ENCODE measurements at places on chromosomes 13 and 19.
A peak's percentile ranks its signal among the peaks of the same experiment; 100 is the strongest.

- no peak for DNase-seq
These were observed 842 bp downstream of the SIGLEC9 start for GRCh38 chr19:51125421-51126075.

DNA sequence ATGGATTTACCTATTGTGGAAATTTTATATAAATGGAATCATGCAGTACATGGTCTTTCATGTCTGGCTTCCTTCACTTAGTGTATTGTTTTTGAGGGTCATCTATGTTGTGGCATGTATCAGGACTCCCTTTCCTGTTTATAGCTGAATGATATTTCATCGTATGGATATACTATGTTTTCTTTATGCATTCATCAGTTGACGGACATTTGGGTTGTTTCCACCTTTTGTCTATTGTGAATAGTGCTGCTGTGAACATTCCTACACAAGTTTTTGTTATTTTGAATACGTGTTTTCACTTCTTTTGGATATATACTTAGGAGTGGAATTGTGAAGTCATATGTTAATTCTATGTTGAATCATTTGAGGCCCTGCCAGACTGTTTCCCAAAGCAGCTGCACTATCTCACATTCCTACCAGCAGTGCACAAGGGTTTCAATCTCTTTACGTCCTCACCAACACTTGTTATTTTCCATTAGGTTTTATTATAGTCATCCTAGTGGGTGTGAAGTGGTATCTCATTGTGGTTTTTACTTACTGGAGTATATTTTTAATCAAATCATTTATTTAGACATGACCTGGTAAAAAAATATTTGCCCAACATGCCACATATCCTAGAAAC lies 262.7 kb downstream of the DLEU7 start:
- DNase-seq, result peak; percentile 89

GRCh38 chr19:34254046-34254697 lies at the start of gene GARRE1:
GARRE1 (plus strand) TSS chr19:34254554; CDS start chr19:34300474, 45,920 bp downstream.
- no peak for DNase-seq

- no peak for DNase-seq
These were observed 36.6 kb downstream of the FOXO1 start for GRCh38 chr13:40629678-40630384.

DNA sequence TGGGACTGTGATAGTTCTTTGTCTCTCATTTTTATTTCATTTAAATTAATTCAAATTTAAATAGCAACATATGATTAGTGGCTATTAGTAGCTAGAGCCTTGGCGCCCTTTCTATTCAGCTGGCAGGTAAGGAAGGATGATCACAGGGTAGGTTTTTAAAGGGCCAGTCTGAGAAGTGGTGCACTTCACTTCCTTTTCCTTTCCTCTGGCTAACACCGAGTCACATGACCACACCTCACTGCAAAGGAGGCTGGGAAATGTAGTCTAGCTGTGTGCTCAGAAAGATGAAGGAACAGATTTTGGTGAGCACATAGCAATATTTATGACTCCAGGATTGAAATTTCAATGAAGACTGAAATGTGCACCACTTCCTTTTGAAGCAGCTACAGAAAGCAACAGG lies 128.7 kb downstream of the TSHZ3 start:
- DNase-seq, result no peak

DNA sequence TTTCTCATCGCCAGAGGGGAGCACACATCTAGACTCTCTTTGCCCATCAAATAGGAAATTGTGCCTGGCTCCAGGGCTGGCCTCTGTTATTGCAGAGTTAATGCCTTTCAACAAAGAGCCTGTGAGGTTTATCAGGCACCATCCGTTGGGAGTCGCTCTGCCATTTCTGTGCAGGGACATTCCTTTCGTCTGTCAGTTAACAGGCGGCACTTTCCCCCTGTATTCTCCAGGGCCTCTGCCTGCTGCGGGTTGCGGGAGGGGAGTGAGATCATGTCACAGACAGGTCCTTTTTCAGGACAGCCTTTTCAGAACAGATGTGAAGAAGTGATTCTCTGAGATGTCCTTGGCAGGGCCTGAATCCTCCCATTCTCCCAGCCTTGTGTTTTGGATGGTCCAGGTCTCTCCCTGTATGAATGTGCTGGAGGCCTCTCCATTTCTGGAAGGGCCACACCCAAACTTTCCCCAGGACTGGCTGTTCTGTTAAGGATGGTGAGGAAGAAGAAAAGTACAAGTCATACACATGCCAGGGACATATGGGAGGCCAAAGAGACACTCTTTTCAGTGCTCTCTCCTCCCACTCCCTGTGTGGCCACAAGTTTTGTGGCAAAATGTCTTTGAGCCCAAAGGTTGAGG lies 14.9 kb downstream of the SERP2 start:
- no peak for DNase-seq

DNA sequence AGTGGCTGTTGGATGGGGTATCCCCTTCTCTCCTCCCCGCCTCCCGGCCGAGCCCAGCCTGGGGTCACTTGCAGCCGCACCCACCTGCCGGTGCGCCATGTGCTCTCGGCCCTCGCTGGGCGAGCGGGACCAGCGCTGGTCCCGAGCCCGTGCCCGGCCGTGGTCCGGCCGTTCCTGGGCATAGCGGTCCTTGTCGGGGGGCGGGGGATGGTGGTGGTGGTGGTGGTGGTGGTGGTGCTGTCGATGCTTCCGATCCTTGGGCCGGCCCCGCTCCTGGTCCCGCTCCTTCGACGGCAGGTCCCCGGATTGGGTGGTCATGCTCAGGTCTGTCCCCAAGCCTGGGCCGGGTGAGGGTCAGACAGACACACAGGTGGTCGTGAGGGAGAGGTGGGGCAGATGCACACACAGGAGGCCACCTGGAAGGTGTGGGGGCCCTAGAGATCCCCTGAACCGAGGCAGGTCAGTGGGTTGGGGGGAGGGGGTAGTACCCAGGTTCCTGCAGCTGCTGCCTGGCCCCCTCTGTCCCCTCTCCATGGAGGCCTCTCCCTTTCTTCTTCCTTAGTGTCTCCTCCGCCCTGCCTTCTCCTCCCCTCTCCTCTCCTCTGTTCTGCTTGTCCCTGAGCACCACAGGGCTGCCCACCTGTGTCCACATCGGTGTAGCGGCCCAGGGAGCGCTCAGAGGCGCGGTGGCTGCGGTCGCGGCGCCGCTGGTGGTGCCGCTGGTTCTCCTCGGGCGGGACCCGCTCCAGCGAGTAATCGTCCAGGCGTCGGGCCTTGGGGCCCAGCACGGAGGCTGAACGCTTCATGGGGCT lies 58.7 kb downstream of the IER2 start:
- no peak for DNase-seq

DNA sequence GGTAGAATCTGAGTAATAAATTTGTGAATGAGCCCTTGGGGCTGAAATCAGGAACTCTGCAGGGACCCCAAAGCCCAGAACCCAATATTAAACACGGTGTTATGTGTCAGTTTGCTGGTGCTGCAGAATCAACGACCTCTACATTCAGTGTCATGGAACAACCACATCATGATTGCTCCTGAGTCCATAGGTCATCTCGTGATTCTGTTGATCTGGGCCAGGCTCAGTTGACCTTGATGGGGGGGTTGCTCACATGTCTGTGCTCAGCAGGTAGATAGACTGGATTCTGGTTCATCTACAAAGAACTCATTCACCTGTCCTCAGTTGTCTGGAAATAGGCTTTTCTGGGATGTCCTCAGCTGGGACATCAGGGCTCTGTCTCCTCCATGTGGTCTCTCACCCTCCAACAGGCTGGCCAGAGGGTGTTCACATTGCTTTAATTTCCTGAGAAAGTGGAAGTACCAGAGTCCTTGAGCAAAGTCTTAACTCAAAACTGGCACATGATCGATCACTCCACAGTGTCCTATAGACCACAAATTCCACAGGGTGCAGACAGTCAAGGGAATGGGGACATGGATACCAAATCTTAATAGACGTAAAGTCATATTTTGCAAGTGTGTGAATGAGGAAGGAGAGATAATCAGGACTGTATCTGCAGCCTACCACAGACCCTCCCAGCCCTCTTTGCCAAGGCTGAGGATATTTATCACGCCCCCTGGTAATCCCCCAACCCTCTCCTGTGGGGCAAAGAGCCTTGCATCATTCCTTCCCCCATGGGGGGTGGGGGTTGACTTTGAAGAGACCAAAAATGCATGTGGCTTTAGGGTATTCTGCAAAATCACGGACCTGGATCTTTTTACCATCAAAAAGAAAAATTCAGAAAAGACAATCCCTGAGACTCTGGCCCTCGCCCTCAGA lies 39.3 kb upstream of the IGFL1 start:
- no peak for DNase-seq

GRCh38 chr13:75416327-75417011 lies 65.5 kb downstream of the TBC1D4 start:
- DNase-seq, result no peak

GRCh38 chr13:50072676-50073075 lies 57.4 kb downstream of the KCNRG start:
- DNase-seq, result no peak

DNA sequence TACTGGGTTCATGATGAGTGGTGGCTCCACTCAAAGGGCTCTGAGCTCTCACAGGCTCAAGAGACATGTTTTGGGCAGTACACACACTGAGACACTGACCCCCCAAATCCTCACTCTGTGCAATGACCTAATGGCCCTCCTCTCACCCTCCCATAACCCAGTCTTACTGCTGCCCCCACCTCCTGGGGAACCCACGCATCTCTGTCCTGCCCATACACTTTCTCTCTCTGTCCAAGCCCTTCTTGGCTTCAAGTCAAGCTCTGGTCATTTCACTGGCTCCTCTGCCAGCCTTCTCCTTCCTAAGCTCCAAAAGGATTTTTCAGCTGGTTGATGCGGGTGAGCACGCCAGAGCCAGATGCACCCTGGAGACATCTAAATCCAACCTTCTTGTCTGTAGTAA lies 187.9 kb upstream of the TSHZ3 start:
- DNase-seq, result no peak

- no peak for DNase-seq
These were observed 80.7 kb upstream of the WASF3 start for GRCh38 chr13:26476782-26477142.

DNA sequence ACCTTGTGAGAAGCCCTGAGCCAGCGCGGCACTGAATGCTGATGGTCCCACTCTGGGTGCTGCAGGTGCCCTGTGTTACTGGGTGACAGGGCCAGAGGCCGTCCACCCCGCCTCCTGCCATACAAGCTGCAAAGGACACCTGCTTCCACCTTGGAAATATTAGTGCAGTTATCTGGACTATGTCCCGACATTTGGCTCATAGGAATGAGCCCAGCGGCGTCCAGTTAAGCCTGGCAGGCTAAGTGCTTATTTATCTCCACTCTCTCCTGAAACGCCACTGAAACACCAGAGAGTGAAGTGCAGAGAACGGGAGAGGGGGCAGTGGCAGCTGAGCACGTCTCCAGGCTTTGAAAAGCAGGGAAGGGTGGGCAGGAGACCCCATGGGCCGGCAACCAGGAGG lies 145.8 kb downstream of the KDM4B start:
- DNase-seq, result no peak

- no peak for DNase-seq
These were observed 2.1 kb downstream of the DNAJB1 start for GRCh38 chr19:14516048-14516534.

DNA sequence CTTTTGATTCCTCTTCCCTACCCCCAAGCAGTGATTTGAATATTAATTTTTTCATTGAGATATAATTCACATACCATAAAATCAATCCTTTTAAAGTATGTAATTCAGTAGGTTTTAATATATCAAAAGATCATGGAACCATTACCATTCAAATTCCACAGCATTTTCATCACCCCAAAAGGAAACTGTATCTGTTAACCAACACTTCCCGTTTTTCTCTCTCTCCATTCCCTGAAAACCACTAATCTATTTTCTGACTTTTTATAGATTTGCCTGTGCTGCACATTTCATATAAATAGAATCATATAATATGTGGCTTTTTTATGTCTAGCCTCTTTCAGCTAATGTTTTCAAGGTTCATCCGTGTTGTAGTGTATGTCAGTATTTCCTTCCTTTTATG lies 107.1 kb downstream of the PAN3 start:
- DNase-seq, result no peak

- DNase-seq, result no peak
These were observed 1.7 kb upstream of the EML2 start for GRCh38 chr19:45640849-45641273.

DNA sequence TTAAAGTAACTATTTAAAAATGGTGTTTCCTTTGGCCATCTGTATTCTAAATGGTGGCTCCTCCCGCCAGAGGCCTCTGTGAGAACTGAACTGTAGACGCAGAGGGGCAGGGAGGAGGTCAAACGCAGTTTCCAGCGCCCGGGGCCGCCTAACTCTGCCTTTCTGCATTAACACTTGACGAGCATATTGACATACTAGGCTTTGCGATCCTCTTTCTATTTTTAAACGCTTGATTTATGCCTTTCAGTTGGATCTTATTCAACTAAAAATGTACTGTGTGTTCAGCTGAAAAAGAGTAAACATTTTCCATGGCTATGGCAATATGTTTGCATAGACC lies 74.7 kb downstream of the SPACA7 start:
- DNase-seq, result no peak

GRCh38 chr13:26377038-26377437 lies 123.1 kb downstream of the CDK8 start:
- no peak for DNase-seq

GRCh38 chr19:2546128-2547032 lies 70.5 kb downstream of the GADD45B start:
- DNase-seq, result no peak

GRCh38 chr19:46466536-46467196 lies 4.7 kb downstream of the PNMA8A start:
- peak; percentile 55 for DNase-seq

GRCh38 chr19:29497241-29497640 lies 28.6 kb upstream of the VSTM2B start:
- no peak for DNase-seq

DNA sequence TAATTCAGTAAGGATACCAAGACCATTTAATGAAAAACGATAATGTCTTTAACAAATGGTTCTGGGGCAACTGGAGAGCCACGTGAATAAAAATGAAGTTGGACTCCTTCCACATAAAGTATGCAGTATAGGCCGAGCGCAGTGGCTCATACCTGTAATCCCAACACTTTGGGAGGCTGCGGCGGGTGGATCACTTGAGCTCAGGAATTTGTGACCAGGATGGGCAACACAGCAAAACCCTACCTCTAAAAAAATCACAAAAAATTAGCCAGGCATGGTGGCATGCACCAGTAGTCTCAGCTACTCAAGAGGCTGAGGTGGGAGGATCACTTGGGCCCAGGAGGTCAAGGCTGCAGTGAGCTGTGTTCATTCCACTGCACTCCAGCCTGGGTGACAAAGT lies 20.6 kb upstream of the CD33 start:
- no peak for DNase-seq

GRCh38 chr19:36686365-36687213 lies 823 bp upstream of the ZNF567 start:
- no peak for DNase-seq

GRCh38 chr13:29165840-29166239 lies 345.7 kb downstream of the MTUS2 start:
- no peak for DNase-seq

GRCh38 chr13:22915442-22916082 lies 265.2 kb upstream of the SGCG start:
- no peak for DNase-seq
